A549 treated with Hydrocortisone at 1 μM for 4 hours (cell line): ENCODE measurements at places on chromosomes 6 and 20. TPM values are rescaled to one million over a fixed set of nuclear protein-coding genes. Genes with fewer than 3 reads are reported as not detected.

KIF6 gene
- 0.07 to 0.22 TPM (median 0.17 TPM) in 5 replicates for total RNA-seq

MROH8 gene
- 0.71 to 1.5 TPM (median 1.3 TPM) in 5 replicates for total RNA-seq

TRIM15 gene
- total RNA-seq, result not detected in 5 replicates

ANKRD6 gene
- total RNA-seq, result 1.5 to 2.4 TPM (median 1.8 TPM) in 5 replicates

VSX1 gene
- 0.68 to 1.0 TPM (median 0.99 TPM) in 5 replicates for total RNA-seq

MYCT1 gene
- 0.02 to 0.07 TPM in 2 of 5 replicates, not detected in the others for total RNA-seq
